ENCODE measurements at places on chromosomes 13 and 19.

GRCh38 chr13:67133476-67133875 is 96.7 kb downstream of the PCDH9 start:
- DNase-seq = no peak

- DNase-seq = no peak
Observed at GRCh38 chr19:27753622-27754021, 1459.3 kb downstream of the UQCRFS1 start.

- no peak for DNase-seq
Observed at GRCh38 chr19:57813919-57814504, 701 bp downstream of the ZNF552 start.

DNA sequence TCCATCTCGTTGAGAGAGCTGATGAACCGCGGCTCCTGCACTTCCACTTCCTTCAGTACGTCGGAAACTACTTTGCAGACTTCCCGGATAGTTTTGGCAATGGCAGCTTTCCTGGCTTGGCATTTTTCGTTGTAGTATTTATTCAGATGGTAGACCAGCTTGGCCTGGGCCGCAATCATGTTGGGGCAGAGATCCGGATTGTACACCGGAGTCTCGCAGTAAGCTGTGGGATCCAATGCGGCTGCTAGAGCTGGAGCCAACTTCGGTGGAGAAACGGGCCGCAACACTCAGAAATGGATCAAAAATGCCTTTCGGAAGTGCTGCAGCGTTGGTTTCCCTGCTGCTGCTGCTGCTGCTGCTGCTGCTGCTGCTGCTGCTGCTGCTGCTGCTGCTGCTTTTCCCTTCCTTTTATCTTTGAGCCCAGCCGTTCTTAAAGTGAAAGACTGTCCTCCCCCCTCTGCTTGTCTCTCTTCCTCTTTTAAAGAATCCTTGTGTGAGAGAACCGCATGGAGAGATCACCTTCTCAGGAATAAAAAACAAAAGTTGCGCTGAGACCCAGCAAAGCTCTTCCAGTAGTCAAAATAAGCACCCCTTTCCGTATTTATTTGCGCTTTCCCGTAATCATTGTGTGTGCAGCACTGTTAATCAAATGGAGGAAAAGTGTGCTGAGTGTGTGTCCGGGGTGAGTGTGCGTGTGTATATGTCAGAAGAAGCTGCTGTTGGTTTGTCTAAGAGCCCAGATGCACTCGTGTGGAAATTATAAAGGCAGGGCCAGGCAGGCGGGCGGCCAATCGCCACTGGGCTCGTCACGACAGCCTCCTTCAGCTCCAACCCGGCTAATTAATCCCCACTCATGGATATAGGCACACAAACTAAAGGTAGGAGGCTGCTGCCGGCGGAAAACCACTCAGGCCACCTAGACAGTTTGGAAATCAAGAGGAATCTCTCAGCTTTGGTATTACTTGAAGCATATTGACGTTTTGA is at the start of gene MAB21L1:
Gene MAB21L1, minus strand, starts transcription at position 730 of the 984 bp plus-strand sequence. Its CDS starts 551 bp downstream, at position 179.
- no peak for DNase-seq

DNA sequence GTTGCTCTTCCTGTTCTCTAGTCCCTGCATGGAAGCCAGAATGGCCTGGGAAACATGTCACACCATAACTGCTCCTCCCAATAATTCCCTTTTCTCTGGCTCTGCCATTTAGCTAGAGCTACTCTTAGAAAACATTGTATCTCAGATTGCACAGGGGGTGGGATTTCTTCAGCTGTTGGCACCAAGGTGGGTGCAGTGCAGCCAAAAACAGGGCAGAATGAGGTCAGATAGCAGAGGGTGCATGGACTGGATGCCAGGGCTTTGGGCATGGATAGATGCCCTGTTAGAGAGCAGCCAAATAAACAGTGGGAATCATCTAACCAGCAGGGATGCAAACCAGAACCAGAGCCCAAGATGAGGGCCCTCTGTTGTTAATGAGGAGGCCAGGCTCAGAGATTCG is 4.9 kb upstream of the AMER2 start:
- no peak for DNase-seq

DNA sequence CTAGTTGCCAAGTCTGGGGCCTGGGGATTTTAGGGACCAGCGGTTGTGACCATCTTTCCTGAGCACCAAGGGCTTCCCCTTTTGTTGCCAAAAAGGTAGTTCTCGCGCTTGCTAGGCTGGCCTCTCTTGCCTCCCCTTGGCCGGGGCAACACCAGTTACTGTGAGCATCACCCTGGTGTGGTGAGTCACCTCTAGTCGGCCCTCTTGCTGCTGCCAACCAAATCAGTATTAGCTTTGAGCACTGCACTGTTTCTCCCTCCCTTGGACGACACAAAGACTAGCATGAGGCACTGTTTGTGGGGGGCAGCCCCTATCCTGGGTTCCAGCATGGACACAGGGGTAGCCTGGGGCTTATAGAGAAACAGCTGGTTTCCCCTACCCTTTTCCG is 6.9 kb downstream of the SYDE1 start:
- DNase-seq = no peak

DNA sequence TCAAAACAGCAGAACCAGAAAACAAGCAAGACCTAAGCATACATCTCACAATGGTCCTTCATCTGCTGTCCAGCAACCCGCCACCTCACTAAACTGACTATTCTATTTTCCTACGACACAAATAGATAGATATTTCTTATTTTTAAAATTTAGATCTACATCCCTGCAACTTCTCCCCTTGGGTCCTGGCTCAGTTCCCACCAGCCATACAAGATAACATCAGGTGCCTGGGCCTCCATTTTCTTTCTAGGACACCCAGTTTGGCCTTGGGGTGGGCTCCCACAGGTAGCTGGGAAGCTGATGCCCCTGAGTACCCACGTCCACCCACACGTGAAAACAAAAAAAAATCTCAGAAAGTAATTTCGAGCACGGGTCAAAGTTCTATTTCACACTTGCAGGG is 47.6 kb downstream of the TGDS start:
- DNase-seq = no peak

DNA sequence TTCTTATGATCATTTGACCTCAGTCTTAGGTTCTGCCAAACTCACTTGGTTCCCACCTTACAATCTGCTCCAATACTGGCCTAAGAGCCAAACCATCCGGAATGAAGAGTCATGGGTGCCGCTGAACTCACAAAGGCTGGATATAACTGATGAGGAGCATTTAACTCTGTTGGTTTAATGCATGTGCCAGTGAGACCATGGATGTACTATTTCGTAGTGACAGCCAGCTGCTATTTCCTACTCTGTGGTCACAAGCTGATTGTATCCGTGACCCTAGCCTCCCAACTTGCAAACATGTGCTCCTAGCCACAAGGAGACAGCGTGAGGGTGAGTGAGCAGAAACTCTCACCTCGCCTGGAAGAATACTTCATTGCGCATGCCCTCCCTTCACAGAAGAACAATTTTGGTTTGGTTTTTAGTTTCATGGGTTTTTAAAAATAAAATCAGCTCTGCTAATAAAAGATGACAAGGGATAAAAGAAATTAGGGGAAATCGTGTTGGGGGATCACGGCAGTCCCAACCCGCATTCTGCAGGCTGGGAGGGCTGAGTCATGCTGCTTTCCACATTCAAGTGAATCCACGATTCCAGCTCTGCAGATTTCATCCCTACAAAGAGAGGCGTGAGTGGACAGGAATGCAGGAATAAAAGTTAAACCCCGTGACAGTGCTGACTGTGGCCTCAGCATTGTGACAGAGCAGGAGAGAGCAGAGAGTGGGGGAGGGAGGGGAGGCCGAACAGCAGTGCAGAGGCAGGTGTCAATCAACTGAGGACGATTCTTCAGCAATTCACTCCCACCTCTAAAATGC is 66.8 kb upstream of the RAP2A start:
- DNase-seq = no peak

DNA sequence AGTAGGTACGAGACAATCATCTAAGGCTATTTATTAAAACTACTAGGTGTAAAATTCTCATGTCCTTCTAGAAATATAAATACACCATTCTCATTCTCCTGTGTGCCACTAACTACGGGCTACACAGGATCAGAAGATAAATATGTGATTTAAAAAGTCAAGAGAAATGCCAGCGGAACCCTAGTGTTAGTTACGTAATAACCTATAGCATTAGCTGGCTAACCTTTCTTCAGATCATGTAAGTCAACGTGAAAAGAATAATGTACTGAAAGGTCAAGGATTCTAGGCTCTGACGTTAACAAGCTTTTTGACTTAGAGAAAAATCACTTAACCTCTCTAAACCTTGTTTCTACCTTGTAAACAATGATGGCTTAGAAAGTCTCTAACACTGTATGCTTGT is 121.8 kb downstream of the RGCC start:
- no peak for DNase-seq

- DNase-seq = no peak
Observed at GRCh38 chr13:44921931-44922758, 67.1 kb downstream of the NUFIP1 start.

- DNase-seq = no peak
Observed at GRCh38 chr13:32956595-32956933, 59.7 kb upstream of the KL start.

DNA sequence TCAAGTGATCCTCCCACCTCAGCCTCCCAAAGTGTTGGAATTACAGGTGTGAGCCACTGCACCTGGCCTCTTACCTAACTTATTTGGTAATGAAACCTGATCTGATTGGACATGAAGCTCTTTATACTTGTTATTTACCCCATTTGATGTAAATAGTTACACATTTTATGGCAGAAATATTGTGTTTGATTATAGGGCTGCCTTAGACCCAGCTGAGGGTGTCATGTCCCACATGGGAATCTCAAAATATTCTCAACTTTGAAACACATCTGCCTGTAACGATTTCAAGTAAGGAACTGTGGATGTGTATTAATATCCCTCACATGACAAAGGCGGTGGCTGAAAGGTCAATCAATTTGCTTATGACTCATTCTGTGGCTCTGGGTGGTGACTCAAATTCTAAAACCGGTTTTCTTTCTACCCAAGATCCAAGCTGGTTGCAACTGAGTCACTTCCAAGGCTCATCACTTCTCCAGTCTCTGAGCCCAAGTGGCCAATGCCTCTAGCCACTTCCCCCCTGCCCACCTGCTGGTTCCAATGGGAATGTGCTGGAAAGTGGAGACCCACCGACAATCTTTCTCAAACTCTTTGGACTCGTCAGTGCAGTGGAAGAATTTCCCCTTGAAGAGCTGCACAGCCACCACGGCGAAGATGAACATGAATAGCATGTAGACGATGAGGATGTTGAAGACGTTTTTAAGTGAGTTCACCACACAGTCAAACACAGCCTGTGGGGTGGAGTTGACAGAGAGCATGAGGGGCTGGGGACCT is 110.9 kb downstream of the IER2 start:
- no peak for DNase-seq

- DNase-seq = no peak
Observed at GRCh38 chr19:3669947-3670795, 30.1 kb downstream of the PIP5K1C start.

GRCh38 chr13:49932868-49933267 is 3.3 kb downstream of the SPRYD7 start:
- no peak for DNase-seq

- no peak for DNase-seq
Observed at GRCh38 chr19:48102870-48103751, 7.5 kb downstream of the PLA2G4C start.

DNA sequence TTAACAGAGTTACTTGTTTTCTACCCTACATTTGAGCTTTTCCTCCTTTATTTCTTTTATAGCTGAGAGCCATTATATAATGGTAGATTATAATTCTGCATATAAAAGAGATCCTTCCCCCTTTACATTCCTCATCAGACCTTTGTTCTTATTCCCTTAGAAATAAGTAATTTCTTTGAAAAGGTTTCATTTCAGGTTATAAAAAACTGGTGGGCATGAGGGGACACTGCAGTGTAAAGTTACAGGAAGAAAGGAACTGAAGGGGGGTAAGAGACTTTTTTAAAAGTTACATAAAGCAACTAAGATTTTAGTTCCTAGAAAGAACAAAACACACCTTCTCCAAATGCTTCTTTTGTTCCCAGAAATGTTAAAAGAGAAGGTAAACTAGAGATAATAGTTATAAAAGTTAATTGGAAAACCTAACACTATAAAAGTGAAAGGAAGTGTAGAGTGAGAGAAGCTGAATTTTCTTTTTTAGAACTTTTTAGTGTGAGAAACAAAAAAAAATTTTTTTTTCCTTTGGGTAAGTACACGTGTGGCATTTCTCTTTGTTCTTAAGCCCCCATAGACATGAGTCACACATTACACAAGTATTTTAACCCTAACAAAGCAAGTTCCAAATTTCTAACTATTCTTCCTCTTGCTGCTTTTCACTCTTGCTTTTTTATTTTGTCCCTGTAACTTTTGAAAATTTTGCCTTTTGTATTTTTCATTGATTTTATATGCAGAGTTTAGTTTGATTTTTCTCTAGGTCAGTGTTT is 106.4 kb upstream of the MLNR start:
- no peak for DNase-seq

DNA sequence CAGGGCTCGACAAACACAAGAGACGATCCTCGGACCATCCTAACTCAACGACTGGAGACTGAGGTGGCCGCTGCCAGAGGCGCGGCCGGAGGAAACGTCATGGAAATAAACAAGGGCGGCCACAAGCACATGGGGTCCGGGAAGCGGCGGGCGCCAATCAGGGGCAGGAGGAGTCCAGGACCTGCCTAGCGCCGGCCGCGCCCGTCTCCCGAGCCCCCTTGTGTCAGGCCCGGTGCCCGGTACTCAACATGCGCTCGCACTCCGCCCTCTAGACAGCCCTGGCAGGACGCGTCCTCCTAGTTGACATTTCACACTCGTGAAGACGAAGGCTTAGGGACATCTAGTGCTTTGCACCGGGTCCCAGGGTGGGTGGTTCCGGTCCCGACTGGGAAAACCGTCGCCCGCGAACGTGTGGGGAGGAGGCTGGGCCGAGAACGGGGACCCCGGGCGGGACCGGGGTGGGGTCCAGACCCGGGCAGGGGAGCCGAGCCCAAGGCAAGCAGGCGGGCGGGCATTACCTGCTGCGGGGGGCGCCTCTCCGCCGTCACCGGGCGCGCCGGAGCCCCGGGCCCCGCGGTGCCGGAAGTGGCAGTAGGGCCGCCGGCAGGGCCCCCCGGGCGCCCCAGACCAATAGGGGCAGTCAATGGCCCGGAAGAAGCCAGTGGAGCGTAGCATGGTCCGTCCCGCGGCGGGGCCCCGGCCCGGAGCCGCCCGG is 442 bp downstream of the REXO1 start:
- no peak for DNase-seq

DNA sequence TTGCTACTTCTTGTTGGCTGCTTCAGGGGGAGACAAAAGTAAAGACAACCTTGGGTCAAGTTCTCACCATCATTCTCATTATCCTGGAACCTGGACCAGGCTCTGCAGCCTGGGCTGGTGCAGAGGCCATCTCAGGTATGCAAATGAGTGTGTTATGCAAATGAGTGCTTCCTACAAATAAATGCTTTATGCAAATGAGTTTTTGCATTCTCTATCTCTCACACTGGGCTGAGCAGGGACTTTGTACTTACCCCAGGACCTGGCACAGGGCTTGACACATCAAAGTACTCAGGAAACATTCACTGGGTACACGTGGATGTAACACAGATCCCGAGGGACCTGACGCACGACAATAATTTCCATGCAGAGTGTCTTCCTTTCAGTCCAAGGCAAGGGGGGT is 103.0 kb downstream of the DNAJC15 start:
- no peak for DNase-seq
